ENCODE measurements at places on chromosomes 3 and 15.

DNA sequence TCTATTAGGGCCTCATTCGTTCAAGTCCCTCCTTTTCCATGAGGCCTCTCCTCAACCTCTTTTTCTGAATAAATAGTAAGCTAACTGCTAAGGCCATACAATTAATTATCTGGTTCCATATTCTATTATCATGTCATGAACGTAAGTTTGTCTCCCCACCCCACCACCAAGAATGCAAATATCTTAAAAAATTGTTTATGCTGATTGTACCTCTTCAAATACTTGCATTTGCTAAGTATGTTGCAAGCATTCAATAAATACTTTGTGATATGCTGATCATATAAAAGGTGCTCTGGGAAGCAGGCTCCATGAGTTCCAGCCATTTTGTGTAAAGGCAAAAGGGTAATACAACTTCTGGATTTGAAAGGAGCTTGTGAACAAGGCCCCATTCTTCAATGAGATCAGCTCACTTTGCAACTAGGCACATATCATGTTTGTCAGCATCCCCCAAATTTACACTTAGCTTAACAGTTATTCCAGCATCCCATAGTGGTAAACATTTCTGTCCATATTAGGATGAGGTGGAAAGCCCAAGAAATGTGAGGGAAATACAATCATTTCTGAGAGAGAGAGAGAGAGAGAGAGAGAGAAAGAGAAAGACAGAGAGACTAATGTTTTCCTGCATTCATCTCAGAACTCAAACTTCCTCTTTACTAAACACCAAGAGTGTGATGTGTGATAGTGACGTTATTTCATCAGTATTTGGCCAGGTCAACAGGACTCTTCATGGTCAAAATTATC lies 33.2 kb downstream of the SLC12A8 start:
- DNase-seq = no peak

GRCh38 chr3:194908496-194908895 lies 222.8 kb downstream of the FAM43A start:
- no peak for DNase-seq

DNA sequence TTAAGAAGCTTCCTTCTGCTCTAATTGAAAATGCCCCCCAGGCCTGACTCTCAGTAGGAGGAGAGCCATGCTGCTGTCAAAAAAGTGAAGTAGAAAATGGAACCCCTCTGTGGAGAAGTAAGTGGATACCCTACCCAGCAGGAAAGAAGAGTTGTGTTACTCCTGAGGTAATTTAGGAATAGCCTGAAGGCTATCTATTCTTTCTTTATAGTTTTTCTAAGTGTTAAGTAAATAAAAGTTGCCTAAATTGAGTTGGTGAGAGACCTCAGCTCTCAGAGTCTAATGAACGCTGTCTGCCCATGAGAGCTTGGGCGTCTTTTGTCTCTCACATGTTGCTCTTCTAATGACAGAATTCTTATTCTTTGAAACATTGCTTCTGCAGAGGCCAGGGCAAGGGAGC lies 116.2 kb downstream of the NSUN3 start:
- DNase-seq = no peak

DNA sequence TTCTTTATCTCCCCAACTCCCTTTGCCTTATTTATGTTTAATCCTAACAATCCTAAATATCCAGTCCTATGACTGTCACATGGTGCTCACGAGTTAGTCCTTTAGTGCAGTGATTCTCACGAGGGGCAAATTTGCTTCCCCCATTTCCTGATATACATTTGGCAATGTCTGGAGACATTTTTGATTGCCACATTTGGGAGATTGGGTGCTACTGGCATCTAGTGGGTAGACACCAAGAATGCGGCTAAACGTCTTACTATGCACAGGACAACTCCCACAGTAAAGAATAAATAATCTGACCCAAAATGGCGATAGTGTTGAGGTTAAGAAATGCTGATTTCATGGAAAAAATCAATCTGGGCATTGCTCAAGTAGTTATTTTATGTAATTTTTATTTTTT lies 466.5 kb downstream of the ROBO2 start:
- DNase-seq = no peak

DNA sequence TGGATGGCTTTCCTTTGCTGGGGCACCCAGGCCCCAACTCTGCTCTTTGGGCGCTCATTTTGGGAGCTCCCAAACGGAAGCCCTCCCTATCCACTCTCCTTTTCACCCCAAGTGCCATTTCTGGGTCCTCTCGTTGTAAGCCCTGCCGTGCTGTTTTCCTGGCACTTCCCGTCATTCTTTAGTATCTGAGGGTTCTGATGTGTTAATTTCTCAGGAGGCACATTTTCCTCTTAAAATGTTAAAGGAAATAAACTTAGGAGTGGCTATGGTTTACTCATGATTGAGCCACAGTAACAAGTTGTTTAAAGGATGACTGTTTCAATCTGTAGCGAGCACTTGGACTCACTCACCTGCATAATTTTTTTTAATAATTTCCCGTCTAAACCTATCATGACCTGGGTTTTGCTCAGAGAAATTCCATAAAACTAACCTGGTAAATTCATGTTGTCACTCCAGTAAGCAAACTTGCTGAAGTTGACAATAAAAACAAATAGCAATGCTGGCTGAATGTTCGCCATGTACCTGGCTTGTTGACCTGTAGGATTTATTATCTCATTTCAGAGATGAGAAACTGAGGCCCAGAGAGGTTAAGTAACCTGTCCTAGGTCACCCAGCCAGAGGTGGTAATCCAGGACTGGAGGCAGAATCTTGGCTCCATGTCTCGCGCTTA lies 10.6 kb downstream of the ALDH1A3 start:
- DNase-seq = no peak

GRCh38 chr3:78706906-78707523 lies 1060.8 kb downstream of the ROBO1 start:
- DNase-seq = no peak

DNA sequence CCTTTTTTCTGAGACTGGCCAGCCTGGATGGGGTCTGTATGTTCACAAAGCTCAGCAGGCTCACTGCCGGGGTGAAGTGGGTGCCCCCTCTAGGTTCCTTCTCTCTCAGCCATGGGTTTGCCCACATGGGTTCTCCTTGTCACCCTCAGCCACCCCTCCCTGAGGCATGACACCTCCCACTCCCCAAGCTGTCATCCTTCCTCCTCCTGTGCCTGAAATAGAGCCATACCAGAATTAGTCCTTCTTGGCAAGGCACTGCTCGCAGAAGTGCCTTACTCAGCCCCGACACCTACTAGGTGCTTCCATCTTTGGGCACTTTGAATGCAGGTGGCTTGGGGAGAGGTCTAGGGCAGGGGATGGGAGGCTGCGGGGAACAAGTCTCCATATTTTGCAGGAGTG lies 62.9 kb upstream of the SEC13 start:
- no peak for DNase-seq
